NCI-H187 treated with DMSO at 0.1 percent for 48 hours (cell line): ENCODE measurements at places on chromosomes 3 and 15.

DNA sequence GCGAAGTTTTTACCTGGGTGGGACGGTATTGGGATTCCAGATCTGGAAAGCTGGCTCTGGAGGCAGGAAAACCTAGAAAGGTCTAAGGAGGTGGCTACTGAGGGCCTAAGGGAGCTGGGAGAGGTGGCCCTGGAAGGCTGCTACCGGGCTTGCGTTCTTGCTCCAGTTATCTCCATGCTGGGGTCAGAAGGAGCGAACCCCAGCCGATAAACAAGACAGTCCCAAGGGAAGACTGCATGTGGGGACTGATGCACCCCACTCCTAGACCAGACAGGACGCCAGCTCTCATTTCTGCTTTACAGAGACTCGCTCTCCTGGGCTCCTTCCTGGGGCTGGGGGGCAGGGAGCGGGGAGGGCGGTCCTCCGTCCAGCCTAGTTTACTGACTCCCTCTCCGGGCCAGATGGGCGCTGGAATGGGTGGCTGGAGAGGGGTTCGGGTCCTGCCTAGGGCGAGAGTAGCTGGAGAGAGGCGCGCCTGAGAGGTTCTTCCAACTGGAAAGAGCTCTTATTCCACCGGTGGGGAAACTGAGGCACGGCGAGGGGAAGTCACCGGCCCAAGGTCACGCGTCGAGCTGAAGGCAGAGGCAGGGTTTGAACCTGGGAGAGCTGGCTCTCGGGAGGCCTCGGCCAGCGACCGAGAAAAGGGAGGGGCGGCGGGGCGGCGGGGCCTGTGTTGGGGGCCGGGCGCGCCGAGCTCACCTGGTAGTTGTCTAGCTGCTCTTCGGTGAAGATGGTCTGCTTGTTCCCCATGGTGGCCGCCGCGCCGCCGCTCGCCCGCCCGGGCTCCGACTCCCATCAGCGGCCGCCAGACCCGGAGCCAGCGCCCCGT, 565 bp downstream of the CIB2 start:
- no peak for DNase-seq

- DNase-seq = no peak
These were observed 874 bp downstream of the INO80 start for GRCh38 chr15:41115161-41115651.

DNA sequence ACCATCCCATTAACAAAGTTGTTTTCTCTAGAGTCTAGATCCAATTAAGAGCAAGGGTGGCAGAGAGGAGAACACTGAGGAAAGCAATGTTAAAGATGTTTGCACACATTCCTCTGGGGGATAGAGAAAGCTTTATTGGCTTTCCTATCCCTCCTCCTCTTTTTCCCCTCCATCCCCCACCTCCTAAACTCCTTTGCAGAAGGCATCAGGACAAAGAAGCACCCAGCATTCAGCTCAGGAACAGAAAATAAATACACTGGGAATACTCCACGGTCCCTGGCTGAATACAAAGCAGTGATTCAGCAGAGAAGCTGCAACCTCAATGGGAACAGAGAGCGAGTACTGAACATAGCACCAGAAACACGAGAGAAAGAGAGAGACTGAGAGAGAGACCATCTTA, 21.9 kb downstream of the LSAMP start:
- DNase-seq = no peak

- no peak for DNase-seq
These were observed 96.8 kb downstream of the ZNF385D start for GRCh38 chr3:21654241-21654640.

DNA sequence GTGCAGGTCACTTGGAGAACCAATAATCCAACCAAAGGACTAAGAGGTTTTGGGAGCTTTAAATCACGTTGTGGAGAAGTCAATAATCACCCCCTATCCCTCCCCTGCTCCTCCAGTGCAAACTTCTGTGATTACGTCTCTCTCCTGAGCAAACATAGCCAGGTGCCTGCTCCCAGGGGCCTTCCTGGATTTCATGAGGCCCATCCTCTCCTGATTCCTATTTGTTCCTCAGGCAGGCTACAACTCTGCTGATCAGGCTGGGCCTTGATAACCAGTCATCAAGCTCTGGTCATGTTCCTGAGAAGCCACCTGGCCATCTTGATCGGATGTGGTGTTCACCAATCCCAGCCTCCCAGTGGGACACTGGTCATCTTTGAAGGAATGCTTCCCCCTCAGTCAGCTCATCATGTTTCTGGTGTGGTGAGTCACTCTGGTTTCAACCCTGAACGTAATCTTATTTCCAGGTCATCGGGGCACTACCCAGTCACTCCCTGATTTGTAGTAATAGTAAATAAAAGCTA, 2.9 kb upstream of the ZNF710 start:
- DNase-seq = no peak

DNA sequence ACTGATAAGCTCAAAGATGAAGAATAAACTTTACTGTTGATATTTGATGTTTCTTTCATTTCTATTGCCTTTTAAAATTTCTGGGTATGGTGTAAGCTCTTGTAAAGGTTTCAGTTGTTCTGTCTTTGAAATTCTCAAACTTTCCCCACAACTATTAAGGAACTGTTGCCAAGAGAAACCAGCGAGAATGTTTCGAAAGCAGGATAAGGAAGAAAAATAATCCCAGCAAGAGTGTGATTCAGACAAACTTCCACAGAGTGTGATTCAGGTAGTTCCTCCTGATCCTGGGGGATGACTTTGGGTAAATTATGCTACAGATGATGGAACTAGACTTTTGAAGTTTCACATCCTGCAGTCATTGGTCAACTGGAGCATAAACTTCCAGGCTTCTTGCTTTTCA, 632.0 kb downstream of the NSUN3 start:
- no peak for DNase-seq

- DNase-seq = no peak
These were observed 88.9 kb downstream of the PTPRG start for GRCh38 chr3:61650276-61650675.

- no peak for DNase-seq
These were observed 17.8 kb downstream of the ZIC1 start for GRCh38 chr3:147426931-147427330.

GRCh38 chr15:77525907-77526594, 105.4 kb downstream of the HMG20A start:
- no peak for DNase-seq

DNA sequence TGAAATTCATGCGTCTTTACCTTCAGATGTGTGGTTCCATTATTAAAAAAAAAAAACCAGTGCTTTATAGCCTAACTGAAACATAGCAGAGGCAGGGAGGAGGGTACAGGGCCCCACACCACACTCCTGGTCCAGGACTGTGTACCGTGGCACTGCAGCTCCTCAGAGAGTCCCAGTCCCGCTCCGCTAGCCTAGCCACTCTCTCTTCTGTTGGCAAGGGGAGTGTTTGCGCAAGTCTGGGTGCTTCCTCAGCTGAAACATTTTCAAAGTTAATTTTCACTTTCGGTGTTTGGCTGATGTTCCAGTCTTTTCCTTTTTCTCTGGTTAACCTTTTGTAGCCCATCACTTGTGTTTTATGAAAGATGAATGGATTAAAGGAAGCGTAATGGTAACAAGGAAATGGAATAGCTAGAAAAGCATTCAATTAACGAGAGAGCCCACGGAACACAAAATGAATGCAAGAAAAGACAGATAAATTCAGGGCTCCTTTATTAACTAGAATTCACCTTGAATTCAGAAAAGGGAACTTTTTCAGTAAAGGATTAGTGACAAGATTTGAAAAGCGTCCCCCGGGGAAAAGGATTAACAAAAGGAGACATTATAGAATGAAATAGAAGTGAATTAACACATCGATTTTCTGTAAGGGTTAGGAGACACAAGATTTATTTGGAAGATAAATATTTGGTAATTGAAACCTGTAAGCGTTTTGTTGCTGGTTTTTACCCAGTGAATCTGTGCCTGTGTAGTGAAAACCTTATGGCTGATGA, 177.0 kb downstream of the CACNA2D3 start:
- DNase-seq = no peak

DNA sequence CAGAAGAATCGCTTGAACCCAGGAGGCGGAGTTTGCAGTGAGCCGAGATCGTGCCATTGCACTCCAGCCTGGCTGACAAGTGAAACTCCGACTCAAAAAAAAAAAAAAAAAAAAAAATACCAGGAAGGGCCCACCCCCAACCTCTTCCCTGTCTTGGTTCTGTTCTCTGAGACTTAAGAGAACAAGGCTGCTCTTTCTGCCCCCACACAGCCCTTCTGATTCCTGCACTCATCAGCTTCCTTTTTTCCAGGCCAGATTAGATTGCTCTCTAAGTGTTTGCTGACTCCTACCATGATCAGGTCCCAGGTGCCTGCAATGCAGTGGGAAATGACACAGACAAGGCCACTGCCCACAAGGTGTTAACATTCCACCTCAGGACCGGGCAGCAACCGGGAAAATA, 13.0 kb downstream of the TMEM44 start:
- DNase-seq = no peak

- no peak for DNase-seq
These were observed 24.5 kb upstream of the NEDD4 start for GRCh38 chr15:56017920-56018319.

GRCh38 chr3:173644086-173645082, 246.8 kb downstream of the NLGN1 start:
- DNase-seq = no peak

GRCh38 chr3:13083898-13084297, 10.7 kb upstream of the IQSEC1 start:
- DNase-seq = no peak

DNA sequence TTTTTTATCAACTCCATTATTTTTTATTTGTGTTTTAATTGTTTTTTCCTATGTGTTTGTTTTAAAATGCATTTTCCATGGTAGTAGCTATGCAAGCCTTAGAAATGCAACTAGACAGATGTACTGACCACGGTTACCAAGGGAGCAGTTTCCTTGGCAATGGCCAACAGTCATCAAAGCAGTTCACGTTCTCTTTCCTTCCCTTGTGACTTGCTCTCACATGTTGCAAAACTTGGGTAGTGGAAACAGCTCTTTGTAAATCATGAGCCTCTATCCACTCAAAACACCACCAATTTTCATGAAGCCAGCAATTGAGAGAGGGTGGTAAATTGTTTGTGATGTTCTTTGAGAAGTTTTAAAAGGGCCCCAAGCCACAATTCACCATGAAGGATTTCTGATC, 499.4 kb upstream of the MDFIC2 start:
- DNase-seq = no peak

DNA sequence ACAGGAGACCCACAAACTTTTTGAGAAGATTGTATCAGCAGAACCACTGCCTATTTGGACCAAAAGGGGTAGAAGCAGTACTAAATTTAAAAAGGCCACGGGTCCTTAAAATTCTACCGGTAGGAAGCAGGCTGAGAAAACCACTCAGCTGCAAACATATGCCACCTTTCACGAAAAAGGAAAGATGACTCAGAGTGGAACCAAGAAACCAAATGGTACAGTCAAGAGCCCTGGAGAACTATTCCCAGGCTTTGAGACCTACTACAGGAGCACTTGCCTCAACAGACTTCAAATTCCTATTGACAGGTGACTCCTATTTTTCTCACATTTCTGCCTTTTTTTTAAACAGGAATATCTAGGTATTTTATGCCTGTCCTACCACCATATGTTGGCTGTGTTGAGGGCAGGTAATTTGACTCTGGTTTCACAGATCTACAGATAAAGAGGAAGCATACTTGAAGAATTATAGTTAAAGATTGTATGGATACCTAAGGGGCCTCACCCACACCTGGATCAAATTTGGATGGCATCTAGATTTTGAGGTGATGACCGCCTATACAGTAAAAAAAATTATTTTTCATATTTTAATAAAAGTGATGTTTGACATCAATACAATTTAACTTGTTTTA, 10.1 kb downstream of the GOLIM4 start:
- no peak for DNase-seq

GRCh38 chr3:36827133-36827532, 62.8 kb upstream of the DCLK3 start:
- DNase-seq = no peak

DNA sequence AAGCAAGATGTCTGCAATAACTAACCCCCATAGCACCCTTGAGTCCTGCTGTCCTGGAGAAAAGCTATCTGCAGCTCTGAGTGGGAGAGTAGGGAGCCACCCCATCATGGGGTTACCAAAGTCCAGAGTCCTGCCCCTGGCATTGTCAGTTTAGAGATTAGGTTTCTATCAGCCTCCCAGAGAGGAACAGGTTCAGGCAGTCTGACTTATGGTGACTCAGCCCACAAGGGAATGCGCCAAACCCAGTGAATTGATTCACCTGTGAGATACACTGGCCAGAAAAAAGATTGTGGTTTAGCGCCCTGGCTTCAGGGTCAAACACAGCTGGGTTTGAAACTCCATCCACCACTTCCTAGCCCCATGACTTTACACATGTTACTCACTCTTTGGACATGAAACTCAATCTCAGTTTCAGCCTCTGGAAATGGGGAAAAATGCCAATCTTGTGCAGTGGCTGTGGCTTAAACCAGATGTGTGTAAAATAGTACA, 263.6 kb upstream of the HES1 start:
- DNase-seq = no peak

DNA sequence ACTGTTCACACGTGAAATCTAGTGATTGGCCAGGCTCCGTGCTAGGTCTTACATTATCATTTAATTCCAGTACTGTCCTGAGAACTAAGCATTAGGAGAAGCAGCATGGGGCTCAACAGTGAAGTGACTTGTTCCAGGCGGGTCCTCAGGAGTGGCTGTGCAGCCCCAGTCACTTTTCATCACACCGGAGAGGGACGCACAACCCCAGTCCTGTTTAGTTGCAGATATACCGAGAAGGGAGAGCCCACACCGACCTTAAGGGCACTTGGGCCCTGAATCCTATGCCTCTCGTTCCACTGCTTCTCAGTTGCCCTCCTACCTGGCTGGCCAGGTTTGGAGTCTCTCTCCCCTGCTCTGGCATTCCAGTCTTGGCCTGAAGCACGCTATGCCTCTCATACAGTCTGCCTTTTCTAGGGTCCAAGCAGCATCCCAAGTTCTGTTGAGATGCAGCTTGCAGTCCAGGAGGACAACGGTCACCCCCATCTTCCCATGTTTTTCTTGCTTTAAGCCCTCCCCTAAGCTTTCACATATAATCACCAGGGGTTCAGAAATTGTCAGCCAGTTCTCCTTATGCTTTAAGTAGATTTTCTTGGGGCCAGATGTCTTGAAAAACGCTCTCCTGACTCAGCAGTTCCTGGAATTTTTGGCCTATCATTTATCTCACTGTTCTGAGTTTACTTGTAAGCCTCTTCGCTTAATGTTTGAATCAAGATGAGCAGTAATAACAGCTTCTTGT, 10.1 kb downstream of the FAM131A start:
- no peak for DNase-seq

DNA sequence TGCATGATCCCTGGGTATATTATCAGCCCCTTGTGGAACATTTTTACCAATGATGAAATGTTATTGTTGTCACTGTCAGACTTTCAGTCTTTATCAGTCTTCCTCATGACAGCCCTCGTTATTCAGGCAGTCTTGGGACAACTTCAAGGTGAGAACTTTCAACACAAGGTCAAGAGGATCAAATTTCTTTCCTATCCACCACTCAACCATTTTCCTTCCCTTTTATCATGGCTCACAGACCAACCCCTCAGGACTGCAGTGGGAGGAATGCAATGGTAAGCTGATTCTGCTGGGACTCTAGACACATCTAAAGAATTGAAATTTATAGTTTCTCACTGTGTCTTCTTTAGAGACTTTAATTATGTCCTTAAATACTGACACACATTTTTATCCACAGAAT, 107.0 kb upstream of the LSAMP start:
- no peak for DNase-seq
